Activated CD4-positive, alpha-beta T cell treated with anti-CD3 and anti-CD28 coated beads, Interleukin-2, amount 10 ng/mL, durations not matched to agents 7 days and 5 days (primary cell): ENCODE measurements at places on chromosomes 12 and 14.

GRCh38 chr12:19223018-19223417, 93.5 kb downstream of the PLEKHA5 start:
- no peak for DNase-seq

- DNase-seq: no peak
Measured at GRCh38 chr14:36129181-36129580, 47.3 kb downstream of the PTCSC3 start.

GRCh38 chr14:30227876-30228275, 300.2 kb upstream of the PRKD1 start:
- no peak for DNase-seq

GRCh38 chr14:66076176-66076575, 410.0 kb upstream of the CCDC196 start:
- no peak for DNase-seq

- DNase-seq: no peak
Measured at GRCh38 chr14:61430066-61430757, 108.8 kb downstream of the PRKCH start.

GRCh38 chr14:75877884-75878283, 103.9 kb downstream of the TGFB3 start:
- DNase-seq: no peak
